ENCODE measurements at places on chromosomes 11 and 22.
A peak's percentile ranks its signal among the peaks of the same experiment; 100 is the strongest.

GRCh38 chr11:42849362-42849761 lies 462.4 kb upstream of the API5 start:
- DNase-seq, result no peak

- DNase-seq, result no peak
These were observed 6.2 kb downstream of the CLCF1 start for GRCh38 chr11:67366961-67367760.

DNA sequence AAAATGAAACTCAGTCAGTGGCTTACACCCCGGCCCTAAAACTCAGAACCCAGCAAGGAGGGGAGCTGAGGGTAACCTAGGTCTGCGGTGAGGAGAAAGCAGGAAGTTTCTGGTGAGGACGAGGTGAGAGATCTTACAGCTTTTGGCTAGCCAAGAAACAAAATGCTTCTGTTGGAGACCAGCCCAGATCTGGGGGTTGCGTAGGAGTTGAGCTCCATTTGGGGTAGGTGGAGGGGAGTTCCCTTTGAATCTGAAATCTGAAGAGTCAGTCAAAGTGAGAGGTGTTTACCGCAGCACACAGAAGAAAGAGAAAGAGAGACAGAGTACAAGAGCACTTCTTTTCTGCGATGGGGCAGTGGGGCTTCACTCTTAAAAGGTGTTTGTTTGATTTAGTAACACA lies 29.6 kb downstream of the EHF start:
- DNase-seq, result peak; percentile 64

GRCh38 chr11:129457321-129457720 lies 81.7 kb downstream of the BARX2 start:
- DNase-seq, result no peak

DNA sequence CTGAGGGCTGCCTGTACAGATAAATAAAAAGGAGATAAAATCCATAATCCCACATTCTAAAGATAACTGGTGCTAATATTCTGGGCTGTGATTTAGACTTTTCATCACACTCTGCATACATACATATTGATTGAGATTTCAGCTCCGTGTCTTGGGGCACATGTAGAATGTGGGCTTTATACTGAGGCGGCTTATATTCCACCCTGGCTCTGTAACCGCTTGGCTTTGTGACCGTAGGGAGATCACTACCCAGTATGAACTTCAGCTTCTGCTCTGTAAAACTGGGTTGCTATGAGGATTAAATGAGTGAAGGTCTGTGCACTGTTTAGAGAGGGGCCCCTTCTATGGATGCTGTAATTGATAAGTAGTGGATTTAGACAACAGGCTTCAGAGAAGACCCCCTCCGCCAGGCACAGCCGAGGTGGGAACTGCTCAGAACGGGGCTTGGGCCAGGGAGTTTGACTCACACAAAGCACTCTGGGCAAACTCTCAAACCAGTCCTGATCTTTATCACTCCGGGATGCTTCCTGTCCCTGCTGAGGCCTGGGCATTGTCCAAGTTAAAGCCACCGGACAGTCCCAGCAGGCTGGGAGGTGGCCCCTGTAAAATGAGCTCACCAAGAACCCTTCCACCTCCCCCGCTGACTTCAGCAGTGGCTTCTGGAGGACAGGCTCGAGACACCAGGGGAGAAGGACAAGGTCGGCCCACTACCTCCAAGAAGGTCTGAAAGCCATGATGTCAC lies 17.2 kb downstream of the KIAA1671 start:
- no peak for DNase-seq

- no peak for DNase-seq
These were observed 91.5 kb downstream of the RTL6 start for GRCh38 chr22:44406341-44407170.

DNA sequence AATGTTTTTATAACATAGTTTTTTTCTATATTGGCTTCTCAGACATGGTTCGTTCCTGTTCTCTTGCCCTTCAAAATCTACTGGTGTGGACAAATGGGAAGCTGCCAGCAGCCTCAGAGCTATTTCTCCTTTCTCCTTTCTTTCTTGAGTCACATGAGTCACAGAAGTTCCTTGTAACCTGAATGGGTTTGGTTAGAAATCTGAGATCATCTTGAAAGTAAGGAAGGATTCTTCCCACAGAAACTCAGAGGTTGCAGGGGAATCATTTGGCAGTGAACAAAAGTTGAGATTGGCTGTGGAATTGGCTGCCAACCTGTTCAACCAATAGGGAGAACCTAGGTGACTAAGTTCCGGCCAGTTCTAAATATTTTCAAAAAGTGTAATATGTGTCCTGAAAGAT lies 12.5 kb downstream of the PLET1 start:
- DNase-seq, result no peak

- no peak for DNase-seq
These were observed 60.9 kb downstream of the YAP1 start for GRCh38 chr11:102171101-102171500.

- no peak for DNase-seq
These were observed 3.7 kb upstream of the CHST1 start for GRCh38 chr11:45669146-45669545.

GRCh38 chr11:106988151-106989077 lies 29.9 kb downstream of the GUCY1A2 start:
- no peak for DNase-seq

Data from stimulated activated CD4-positive, alpha-beta T cell treated with anti-CD3 and anti-CD28 coated beads, Interleukin-12 subunit alpha, Interleukin-12 subunit beta, amount 100 ng/mL, for 4 hours (primary cell).